ENCODE measurements at places on chromosomes 1 and 21.

DNA sequence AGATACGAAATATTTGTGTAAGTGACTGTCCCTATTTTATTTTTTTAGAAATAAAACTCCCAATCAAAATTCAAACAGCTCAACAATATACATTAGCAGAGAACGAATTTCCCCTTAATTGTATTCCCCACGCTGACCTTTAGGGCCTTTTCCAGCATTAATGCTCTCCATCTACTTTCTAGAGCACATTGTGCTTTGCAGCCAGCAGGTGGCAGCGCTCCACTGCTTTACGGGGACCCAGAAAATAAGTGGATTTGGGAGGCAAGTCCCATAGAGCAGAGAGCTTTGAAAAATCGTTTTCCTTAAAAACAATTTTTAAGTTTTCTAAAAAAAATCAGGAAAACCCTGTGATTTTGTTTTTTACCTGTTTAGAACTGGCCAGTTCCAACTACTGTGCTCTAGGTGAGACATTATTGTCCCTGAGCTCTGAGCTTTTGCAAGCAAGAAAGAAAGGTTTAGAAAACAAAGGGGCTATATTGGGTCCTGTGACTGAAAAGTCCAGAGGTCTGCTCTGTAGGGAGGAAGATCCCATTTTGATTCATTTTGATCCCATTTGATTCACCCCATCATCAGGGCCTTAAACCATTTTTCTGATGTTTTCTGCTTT, 144.4 kb upstream of the ZNF644 start:
- peak; percentile 51 for DNase-seq

DNA sequence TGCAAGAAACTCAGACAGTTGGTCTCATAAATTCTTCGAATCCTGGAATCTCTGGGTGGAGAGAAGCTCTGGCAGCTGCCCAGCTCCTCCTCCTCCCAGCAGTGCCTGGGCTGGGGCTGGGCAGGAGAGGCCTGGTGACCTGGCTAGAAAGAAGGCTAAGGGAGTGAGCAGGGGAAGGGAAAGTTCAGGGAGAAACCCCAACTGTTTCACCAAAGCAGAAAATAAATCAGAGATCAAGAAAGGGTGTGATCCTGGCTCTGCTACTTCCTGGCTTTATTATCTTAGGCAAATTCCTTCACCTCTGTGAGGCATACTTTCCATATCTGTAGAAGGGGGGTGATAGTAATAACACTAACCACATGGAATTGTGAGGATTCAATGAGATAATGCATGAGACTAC, 8.8 kb upstream of the COL16A1 start:
- DNase-seq, result no peak

DNA sequence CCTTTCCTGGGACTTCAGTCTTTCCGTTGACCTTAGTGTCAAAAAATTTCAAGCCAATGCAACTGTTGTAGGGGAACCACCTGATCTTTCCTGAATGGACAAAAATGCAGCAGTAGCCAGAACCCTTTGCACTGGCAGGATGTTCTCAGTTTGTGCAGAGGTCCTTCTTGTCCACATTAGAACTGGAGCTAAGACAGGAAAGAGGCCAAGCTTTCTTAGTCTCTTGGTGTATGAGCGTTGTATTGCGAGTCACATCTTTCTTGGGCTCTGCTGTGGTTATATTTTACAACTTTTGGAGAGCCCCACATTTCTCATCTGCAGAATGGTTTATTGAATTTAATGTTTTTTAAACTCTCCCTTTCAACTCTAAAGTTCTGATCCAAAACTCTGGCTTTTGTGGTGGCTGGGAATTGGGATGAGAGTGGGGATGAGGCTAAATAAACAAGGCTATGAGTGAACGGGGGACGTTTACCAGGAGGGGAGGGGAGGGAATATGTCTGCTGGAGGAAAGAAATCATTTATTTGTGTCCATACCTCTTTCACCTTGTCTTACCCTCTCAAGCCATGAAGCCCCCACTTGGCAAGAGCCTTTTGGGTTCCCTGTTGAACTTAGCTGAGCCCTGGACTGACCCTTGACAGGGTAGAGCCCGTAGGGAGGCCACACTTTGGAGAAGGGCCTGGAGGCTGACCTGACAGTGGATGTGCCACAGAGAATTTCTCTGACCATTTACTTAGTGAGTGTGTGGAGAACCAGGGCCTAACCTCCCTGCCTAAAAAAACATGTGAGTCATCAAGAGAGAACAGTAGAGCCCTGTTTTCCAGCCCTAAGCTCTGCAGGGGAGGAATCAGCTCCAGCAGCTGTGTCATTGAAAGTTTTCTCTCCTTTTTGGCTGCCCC, 586 bp downstream of the CHI3L2 start:
- no peak for DNase-seq

- DNase-seq, result no peak
Observed at GRCh38 chr1:36582066-36582755, 99.5 kb upstream of the CSF3R start.

DNA sequence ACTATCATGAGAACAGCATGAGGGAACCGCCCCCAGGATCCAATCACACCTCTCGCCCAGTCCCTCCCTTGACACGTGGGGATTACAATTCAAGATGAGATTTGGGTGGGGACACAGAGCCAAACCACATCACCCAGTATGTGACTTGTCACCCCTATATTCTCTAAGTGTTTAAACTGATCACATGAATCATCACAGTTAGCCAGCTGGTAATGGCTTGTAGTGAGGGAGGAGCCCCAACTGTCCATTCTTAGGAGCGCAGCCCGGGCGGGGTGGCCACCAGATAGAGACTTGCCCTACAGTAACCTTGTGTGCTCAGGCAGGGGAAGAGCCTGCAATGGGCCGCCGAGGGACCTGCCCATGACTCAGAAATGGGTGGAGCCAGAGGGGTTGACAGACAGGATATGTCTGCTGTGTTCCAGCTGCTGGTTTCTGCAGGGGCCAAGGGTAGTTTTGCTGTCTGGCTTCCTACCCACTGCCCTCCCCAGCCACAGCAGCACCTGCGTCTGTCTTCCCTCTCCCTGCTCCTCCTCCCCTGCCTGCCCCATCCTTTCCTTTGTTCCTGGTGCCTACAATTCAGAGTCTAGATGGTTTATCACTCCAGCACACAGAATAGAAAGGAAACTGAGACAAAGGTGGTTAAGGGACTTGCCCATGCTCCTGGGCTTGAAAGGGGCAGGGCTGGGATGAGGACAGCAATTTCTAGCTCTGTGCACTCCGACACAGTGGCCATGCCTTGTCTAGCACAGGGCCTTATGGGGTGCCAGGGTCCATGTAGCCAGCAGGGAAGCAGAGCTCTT, 9.2 kb downstream of the ABCG1 start:
- peak; percentile 30 for DNase-seq

- DNase-seq, result no peak
Observed at GRCh38 chr1:56222914-56223540, 356.3 kb downstream of the PLPP3 start.

GRCh38 chr1:68141071-68142021, 90.9 kb upstream of the DIRAS3 start:
- DNase-seq, result no peak

DNA sequence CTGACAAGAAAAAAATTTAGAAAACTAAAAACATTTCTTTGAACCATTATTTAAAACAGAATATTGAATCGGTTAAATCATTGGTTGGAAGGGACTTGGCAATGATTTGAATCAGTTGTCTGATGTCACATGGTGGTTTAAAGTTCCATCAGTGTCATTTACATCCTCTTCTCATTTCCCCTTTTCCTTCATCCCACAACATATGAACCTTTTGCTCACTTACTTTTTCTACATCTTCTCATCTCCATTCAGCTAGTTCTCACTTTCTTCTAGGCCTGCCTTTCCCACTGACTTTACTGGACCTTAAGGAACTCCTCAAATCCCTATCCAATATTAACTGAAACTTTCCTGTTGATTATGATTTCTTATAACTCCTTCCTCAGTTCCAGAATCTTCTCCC, 58.5 kb downstream of the PHACTR4 start:
- DNase-seq, result no peak

- DNase-seq, result no peak
Observed at GRCh38 chr1:147117109-147117508, 55.2 kb downstream of the PRKAB2 start.

DNA sequence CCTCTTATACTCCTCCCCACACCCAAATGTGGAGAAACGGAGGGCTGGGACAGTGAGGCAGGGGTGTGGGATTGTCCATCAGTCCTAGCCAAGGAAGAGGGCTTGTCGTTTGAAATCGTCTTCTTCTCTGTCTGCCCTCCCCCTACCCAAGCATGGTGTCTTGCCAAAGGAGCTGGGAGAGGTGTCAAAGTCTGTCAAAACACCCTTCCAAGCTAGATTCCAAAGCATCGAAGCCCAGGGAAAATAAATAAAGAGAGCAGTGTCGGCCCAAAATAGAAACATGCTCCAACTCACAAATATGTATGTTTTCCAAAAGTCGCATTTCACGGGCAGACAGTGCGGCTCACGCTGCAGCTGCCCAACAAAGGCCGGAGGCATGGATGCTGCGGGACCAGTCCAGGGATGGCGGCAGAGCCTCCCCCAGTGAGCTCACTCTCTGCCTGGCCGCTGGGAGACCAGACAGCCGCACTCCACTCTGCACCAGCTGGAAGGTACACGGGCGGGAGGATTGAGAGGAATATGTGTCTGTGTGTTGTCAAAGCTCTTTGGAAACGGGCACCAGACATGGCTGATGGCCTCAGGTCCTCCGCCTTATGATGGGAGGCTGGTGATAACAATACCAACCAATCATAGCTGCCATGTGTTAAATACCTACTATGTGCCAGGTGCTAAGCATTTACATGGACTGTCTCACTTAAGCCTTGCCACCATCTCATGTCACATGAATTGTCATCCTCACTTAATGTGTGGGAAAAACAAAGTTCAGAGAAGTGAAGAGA, 3.9 kb downstream of the DISP3 start:
- no peak for DNase-seq

- no peak for DNase-seq
Observed at GRCh38 chr1:233180641-233181364, 114.7 kb downstream of the PCNX2 start.

All from NCI-H774 (cell line).